Posterior vena cava (tissue), 2 donors: ENCODE measurements at places on chromosomes 6 and 20. TPM values are rescaled to one million over a fixed set of nuclear protein-coding genes. Genes with fewer than 3 reads are reported as not detected.

OPN5 gene
- total RNA-seq = not detected

VWA7 gene
- 0.48 TPM for total RNA-seq

- DNase-seq = no peak
These were observed 46.6 kb upstream of the CCDC167 start for GRCh38 chr6:37546141-37546871.

TMEM242 gene
- 11.8 TPM for total RNA-seq

- DNase-seq = no peak
These were observed 36.9 kb upstream of the ID1 start for GRCh38 chr20:31568041-31568731.

DNA sequence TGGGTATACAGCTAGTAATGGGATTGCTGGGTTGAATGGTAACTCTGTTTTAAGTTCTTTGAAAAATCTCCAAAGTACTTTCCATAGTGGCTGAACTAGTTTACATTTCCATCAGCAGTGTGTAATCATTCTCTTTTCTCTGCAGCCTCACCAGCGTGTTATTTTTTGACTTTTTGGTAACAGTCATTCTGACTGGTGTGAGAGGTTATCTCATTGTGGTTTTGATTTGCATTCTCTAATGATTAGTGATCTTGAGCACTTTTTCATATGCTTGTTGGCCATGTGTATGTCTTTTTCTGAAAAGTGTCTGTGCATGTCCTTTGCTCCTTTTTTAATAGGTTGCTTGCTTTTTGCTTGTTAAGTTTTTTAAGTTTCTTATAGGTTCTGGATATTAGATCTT, 194.2 kb upstream of the PHACTR1 start:
- DNase-seq = no peak

DNA sequence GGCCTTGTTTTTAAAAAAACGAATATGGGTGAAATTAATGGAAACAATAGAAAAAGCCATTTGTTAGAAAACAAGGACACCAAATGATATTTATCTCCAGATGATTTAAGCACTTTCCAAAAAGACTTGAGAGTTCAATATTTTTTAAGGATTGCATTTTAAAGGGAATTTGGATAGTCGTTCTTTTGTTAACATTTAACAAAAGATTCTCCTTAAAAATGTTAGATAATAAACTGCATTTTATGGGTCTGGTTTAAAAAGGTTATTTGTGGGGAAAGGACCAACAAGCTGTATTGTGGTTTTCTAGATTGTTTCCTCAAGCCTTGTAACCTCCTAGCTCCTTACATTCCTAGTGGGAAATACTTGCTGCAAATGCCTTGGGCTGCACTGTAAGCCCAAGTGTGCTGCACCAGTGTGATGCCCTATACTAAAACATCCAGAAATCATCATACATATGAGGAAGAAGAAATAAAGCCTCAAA, 1.5 kb upstream of the PHIP start:
- no peak for DNase-seq

DNA sequence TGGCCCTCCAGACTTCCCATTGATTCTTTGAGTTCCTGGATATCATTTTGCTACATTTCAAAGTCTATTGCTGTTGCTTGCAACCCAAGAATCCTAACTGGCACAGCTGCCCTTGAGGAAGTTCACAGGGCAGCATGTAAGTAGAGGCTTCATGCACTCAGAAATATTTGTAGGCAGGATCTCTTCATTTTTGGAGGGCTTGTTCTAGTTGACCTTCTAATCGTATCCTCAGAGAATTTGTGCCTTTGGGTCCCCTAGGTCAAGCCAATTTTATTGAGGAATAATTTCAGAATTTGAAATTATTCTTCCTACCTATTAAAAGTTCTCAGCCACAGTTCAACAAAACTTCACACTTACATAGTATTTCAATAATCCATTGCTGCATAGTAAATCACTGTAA, 5.6 kb upstream of the NCOA3 start:
- no peak for DNase-seq

DNA sequence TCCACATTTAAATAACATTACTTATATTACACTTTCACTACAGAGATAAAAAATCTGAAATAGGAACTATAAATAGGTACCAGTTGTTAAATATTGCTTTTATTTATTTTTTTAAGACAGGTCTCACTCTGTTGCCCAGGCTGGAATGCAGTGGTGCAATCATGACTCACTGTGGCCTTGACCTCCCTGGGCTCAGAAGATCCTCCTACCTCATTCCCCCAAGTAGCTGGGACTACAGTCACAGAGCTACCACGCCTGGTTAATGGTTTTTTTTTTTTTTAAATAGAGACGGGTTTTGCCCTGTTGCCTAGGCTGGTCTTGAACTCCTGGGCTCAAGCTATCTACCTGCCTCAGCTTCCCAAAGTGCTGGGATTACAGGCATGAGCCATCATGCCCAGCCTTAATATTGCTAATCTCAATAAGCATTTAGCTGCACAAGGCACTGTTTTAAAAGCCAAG, 17.3 kb downstream of the EEF1E1 start:
- no peak for DNase-seq
